ENCODE measurements at places on chromosomes 4 and X.
A peak's percentile ranks its signal among the peaks of the same experiment; 100 is the strongest.

- H3K36me3 ChIP-seq = no peaks in the 10 kb centered on the region
- no peak overlapping the region for H3K27ac ChIP-seq
- no peaks in the 10 kb centered on the region for H3K27me3 ChIP-seq
- no peaks in the 10 kb centered on the region for H3K4me1 ChIP-seq
- no peak overlapping the region for H3K4me3 ChIP-seq
- no peak for DNase-seq
Measured at GRCh38 chr4:164261831-164262230, 492.1 kb upstream of the SMIM31 start.

DNA sequence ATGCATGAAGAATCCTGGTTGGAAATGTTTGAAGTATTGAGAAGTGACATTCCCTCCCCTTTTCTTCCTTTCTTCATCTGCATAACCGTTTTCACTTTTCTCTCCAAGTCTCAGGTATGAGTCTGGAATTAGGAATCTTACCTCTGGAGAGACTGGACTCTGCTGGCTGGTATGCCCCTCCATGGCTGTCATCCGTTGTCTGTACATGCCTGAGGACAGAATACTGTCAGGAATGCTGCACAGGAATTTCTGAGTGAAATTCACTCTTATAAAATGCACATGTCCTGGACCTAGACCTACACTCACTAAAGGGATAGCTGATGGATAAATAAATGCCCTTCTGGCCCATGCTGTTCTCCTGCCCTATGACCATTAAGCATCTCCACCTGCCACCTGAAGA is 179.5 kb downstream of the MSN start:
- H3K27me3 ChIP-seq = no peaks in the 10 kb centered on the region
- no peak overlapping the region for H3K27ac ChIP-seq
- no peaks in the 10 kb centered on the region for H3K4me1 ChIP-seq
- no peak overlapping the region for H3K4me3 ChIP-seq
- DNase-seq = no peak

DNA sequence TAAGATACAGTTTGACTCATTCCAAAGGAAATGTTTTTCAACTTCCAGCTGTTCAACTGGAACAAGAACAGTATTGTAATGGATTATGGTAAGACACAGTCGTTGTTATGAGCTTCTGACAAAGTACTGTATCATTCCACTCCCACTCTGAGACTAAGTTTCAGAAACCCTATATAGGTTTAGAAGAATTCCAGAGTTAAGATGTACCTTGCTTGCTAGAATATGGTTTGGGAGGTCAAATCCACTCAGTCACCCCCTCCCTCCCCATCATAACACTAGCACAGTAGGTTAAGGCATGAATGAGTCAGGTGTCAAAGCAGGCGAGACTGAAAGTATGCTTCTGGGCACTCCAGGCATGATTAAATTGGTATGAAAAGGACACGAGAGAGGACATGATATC is 339.7 kb downstream of the DMD start:
- H3K27me3 ChIP-seq = no peaks in the 10 kb centered on the region
- peaks cover 5% of the 10 kb centered on the region for H3K4me1 ChIP-seq
- no peaks in the 10 kb centered on the region for H3K36me3 ChIP-seq
- H3K27ac ChIP-seq = no peak overlapping the region

GRCh38 chr4:53152467-53152866 is 213.4 kb downstream of the SCFD2 start:
- no peak for DNase-seq
- H3K27me3 ChIP-seq = no peaks in the 10 kb centered on the region
- H3K36me3 ChIP-seq = no peaks in the 10 kb centered on the region
- no peak overlapping the region for H3K27ac ChIP-seq

DNA sequence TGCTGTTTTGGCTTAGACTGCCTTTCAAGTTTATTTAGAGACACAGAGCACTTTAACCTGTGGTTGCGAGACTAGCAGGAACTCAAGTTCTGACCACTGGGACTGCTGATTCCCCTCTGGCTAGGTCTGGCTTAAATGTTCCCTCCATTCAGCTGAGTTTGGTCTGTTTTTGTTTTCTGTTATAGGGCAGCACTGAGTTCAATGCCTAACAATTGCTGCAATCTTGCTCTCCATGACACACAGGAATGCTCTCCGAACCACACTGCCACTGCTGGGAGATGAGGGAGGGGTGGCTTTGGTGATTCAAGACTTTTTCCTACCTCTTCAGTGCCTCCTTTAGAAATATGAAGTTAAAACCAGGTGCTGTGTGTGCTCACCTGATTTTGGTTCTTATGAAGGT is 106.3 kb upstream of the EOLA2 start:
- no peaks in the 10 kb centered on the region for H3K4me1 ChIP-seq
- H3K36me3 ChIP-seq = no peaks in the 10 kb centered on the region
- H3K27me3 ChIP-seq = no peaks in the 10 kb centered on the region
- no peak overlapping the region for H3K4me3 ChIP-seq

GRCh38 chrX:13474164-13474516 is 95.3 kb upstream of the EGFL6 start:
- no peak overlapping the region for H3K4me3 ChIP-seq
- no peaks in the 10 kb centered on the region for H3K27me3 ChIP-seq
- no peaks in the 10 kb centered on the region for H3K4me1 ChIP-seq
- peak overlapping the region; percentile 57 for H3K27ac ChIP-seq
- no peak for DNase-seq

DNA sequence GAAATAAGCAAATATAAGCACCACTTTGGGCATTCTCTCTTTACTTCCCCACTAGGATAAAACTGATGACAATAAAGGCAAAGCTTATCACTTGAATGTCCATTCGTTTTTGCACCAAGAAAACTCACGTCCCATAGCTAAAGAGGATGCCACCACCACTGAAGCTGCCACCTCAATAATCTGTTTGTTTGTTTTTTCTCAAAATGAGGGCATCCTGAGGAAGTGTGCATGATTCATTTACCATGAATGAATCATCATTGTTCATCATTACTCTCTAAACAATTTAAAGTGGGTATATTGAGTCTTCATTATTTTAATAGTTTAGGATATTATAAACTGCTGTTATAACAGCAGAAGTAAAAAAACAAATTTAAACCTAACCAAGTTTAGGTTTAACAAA is 168.2 kb downstream of the DCTD start:
- no peaks in the 10 kb centered on the region for H3K27me3 ChIP-seq
- no peak overlapping the region for H3K27ac ChIP-seq
- H3K4me1 ChIP-seq = no peaks in the 10 kb centered on the region
- H3K4me3 ChIP-seq = no peak overlapping the region
- H3K36me3 ChIP-seq = no peaks in the 10 kb centered on the region

DNA sequence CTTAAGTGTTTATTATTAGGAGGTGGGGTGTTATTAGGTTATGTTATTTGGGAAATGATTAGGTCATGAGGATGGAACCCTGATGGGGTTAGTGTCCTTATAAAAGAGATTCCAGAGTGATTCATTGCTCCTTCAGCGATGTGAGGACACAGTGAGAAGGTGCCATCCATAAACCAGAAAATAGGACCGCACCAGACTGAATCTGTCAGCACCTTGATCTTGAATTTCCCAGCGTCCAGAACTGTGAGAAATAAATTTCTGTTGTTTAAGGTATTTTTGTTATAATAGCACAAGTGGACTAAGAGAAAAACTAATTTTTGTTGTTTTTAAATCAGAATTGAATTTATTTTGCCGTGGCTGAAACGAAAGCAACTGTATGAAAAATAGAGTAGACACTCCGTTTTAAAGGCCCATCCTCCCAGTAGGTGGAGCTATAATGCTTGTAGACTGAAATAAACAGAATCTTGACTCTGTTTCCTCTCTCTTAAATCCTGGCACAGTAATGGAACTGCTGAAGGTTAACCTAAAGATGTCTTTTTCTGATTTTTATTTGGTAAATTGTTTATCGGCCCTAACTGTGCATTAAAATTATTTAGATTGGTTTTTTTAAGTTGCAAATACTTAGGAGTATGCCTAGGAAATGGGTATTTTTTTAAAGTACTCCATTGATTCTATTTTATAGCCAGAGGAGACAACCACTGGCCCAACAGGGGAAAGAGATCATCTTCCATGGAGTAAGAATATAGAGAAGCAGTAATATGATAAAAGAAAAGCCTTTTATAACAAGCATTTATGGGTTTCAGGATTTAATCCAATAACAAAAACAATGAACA is 133.2 kb upstream of the ADAMTS3 start:
- H3K27me3 ChIP-seq = no peaks in the 10 kb centered on the region
- peak overlapping the region; percentile 34 for H3K4me3 ChIP-seq
- H3K27ac ChIP-seq = no peak overlapping the region
- no peak for DNase-seq
- H3K36me3 ChIP-seq = no peaks in the 10 kb centered on the region

DNA sequence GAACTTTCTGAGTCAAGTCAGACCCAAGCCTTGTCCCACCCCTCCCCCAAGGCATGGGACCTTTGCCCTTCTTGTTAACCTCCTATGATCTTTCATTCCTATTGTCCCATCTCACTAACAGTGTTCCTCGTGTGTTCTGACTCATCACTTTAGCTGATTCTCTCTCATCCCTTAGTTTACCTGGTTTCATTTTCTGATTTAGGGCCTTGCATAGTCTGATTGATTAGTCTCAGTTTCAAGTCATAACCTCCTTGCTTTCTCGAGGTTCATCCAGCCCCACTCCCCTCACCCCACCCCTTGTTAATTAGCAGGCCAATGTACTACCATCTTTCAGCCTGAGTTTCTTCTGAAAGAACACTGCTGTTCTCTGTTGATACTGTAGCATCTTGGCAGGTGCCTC is 517.4 kb downstream of the RPA4 start:
- H3K27ac ChIP-seq = no peak overlapping the region
- no peaks in the 10 kb centered on the region for H3K36me3 ChIP-seq
- no peak overlapping the region for H3K4me3 ChIP-seq

DNA sequence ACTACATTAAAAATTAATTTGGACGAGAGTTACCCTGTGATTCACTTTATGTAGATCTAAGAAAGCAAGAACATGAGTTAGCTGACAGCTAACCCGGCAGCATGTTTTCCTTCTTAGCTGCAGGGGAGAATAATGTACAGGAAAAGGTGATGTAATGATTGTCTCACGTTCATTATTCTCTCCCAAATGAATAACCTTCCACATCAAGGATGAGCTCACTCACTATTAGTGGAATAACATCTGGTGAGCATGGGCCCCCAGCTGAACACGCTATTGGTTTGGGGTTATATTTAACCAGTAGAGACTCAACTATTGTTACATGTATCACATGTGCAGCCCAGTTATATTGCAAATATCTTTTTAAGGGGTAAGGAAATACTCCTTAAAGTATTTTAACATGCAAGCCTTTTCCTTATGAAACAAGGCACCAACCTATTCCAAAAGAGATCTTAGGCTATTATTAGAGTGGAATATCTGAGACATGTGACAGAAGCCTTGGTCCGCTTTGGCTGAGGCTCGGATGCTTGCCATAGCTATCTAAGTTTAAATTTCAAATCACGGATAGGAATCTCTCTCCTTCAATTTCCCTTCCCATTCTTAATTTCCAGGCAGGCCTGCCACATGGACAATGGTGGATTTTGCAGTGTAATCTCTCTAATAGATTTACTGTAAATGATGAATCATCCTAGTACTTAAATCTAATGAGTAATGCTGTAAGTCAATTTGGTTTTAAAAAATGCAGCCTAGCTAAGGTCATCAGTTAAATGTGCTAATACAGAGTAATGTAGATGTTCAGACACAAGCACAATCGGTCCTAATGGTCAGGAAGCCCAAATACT is 99.0 kb upstream of the OTUD4 start:
- no peak for DNase-seq
- H3K27me3 ChIP-seq = no peaks in the 10 kb centered on the region
- H3K4me1 ChIP-seq = no peaks in the 10 kb centered on the region
